BE2C (cell line): ENCODE measurements at places on chromosomes 3 and 15.
A peak's percentile ranks its signal among the peaks of the same experiment; 100 is the strongest.

GRCh38 chr15:91668370-91668769, 185.1 kb upstream of the SLCO3A1 start:
- DNase-seq: no peak

DNA sequence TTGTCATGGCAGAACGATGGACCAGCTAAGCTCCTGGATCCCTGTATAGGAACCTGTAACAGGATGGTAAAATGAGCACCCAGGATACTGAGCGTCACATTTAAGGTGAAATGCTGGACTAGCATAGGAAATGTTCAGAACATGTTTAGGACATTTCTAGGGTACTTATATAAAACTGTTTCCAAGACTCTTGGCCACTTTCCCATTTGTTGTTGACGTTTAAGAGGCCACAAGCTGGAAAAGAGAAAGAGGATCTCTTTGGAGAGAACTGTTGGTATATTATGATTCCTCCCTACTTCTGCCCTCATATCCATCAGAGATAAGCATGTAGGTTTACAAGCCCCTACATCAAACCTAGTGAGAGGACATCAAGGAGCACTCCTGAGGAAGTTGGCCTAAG, 57.5 kb downstream of the SCN11A start:
- no peak for DNase-seq

DNA sequence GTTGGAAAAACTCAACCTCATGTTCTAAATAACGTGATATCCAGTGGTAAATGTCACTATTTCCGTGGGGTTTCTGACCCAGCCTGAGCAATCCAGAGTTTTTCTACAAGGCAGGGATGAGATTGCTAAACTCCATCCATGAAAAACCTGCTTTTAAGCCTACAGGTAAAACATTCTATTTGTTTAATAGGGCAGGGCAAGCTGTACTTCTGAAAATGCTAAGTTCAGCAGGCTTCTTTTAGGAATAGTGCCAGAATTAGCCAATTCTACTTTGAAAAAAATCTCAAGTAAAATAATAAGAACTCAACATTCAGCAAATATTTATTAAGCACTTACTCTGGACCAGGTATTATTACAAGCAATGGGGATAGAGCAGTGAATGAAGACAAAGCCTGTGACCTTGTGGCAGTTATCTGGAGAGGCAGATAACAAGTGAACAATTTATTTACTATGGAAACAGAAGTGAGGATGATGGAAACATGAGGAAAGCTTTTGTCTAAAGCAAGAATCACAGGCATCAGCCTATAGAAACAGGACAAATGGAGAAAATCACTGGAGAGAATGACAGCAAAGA, 13.3 kb downstream of the RPSA start:
- no peak for DNase-seq

GRCh38 chr3:156558389-156558788, 3.5 kb upstream of the SSR3 start:
- peak; percentile 40 for DNase-seq

DNA sequence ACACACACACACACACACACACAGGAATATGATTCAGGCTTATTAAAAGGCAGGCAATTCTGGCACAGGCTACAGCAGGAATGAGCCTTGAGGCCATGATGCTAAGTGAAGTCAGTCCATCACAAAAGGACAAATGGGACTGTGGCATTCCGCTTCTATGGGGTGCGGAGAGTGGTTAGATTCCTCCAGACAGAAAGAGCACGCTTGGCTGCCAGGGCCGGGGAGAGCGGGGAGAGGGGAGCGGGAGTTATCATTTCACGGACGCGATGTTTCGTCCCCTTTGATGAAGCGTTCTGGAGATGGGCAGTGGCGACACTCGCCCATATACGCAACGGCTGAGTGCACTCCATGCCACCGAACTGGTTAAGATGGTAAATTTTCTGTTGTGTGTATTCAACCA, 58.5 kb upstream of the FAM174B start:
- DNase-seq: peak; percentile 48

- DNase-seq: no peak
Observed at GRCh38 chr15:89799918-89800498, 14.6 kb downstream of the ANPEP start.

DNA sequence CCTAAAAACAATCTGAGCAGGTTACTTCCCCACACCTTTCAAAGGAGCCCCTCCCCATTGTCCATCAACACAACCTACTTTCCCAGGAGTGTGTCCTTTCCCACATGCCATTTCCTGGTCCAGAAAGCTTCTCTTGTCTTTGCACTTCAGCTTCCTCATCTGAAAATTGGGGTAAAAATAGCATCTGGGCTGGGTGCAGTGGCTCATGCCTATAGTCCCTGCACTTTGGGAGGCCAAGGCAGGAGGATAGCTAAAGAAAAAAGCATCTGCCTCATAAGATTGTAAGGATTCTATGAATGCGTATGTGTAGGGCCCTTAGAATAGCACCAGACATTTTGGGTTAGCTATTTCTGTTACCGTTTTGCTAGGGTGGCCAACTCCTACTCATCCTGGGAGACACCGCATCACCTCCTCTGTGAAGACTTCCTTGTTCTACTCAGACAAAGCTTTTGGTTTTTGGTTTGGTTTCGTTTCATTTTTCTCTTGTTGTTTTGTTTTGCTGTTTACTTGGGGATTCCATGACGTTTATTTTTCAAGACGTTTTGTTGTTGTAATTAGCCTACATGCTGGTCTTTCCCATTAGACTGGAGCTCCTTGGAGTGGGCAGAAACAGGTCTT, 224.4 kb upstream of the TLE3 start:
- DNase-seq: no peak

GRCh38 chr3:40243056-40243455, 66.5 kb upstream of the EIF1B start:
- no peak for DNase-seq

DNA sequence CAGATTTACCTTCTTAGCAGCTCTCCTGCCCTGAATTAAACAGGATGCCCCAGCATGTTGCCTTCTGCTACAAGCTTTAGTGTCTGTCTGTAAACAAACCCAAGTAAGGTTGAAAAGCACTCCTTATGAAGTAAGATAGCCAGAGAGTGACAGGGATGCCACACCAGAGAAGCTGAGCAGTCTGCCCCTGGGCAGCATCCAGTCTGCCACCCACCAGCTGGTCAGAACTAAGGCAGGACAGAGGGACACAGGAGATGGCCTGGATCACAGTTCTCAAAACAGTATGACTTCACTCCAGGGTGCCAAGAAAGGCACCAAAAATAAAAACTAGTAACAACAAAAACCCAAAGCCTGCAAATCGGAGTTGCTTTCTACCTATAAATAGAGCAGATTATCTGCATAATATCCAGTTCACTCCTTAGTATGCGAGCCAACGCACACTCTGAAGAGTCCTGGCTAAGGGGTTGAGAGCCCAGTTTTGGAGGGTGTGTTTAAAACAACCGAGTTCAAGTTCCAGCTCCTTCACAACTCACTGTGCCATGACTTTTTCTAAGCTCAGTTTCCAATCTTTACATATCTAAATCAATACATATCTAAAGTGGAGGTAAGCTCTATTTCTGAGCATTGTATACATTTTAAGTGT, 198.9 kb downstream of the KCNMB2 start:
- DNase-seq: no peak

GRCh38 chr3:72976281-72976741, 20.3 kb upstream of the PPP4R2 start:
- no peak for DNase-seq

- DNase-seq: no peak
Observed at GRCh38 chr3:195595785-195596531, 12.2 kb upstream of the APOD start.

- no peak for DNase-seq
Observed at GRCh38 chr3:87867001-87867400, 191.8 kb downstream of the CGGBP1 start.

- no peak for DNase-seq
Observed at GRCh38 chr15:34886134-34886533, 83.4 kb downstream of the AQR start.

GRCh38 chr3:12303534-12303933, 14.7 kb downstream of the PPARG start:
- DNase-seq: no peak

GRCh38 chr15:92603743-92604470, 51.7 kb downstream of the FAM174B start:
- DNase-seq: no peak

- DNase-seq: no peak
Observed at GRCh38 chr15:69576948-69577351, 124.3 kb downstream of the RPLP1 start.

DNA sequence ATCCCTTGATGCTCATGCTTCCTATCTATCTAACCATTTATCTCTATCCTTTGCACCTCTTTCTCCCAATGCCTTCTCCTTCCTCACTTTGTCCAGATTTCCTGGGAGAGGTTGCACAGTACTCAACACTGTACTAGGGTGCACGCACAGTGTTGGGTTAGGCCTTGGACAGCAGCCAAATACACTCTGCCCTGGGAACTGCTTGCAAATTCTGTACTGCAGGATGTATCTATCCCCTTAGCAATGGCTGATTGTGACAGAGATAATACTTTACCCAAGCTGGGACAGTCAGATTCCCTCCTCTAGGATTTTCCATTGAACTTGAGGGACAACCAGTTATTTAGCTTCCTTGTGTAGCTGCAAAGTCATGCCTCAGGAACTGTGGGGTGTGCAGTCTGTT, 113.3 kb downstream of the IL20RB start:
- DNase-seq: no peak

DNA sequence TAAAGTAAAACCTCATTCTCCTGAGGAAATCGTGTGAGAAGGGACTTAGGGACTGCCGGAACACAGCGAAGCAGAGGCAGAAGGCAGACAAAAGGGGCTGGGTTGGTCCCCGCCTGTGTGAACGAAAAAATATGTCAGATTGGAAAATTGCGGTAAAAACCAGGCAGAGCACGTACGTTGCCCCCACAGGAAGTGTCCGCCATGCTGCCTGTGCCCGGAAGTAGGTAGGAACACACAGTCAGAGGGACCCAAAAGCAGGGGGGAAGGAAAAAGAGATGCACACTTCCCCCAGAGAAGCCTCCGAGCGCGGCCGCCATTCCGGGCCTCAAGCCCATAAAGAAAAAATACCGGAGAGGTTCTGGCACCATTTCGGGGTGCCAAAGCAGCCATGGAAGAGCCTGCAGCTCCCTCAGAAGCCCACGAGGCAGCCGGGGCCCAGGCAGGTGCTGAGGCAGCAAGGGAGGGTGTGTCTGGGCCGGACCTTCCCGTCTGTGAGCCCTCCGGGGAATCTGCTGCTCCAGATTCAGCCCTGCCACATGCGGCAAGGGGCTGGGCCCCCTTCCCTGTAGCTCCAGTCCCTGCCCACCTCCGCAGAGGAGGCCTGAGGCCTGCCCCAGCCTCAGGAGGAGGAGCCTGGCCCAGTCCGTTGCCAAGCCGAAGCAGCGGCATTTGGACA, at the start of gene MKRN3:
Gene MKRN3, plus strand, starts transcription at position 280 of the 676 bp plus-strand sequence. Its CDS starts 109 bp downstream, at position 389.
- no peak for DNase-seq

- DNase-seq: no peak
Observed at GRCh38 chr3:68893600-68894239, 38.6 kb downstream of the TAFA4 start.

- DNase-seq: no peak
Observed at GRCh38 chr3:123757281-123757940, 126.7 kb downstream of the MYLK start.

- no peak for DNase-seq
Observed at GRCh38 chr3:53726643-53727042, 119.6 kb downstream of the CHDH start.

DNA sequence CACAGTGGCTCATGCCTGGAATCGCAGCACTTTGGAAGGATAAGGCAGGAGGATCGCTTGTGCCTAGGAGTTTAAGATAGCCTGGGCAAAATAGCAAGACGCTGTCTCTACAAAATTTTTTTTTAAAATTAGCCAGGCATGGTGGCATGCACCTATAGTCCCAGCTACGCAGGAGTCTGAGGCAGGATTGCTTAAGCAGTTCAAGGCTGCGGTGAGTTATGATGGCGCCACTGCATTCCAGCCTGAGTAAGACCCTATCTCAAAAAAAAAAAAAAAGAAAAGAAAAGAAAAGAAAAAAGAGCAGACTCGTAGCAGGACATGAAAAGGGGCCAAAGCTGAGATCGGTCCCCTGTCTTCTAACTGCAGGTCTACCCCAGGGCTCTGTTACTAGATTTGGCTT, 18.9 kb downstream of the SRGAP3 start:
- no peak for DNase-seq

- no peak for DNase-seq
Observed at GRCh38 chr3:166304584-166304983, 467.4 kb upstream of the BCHE start.

GRCh38 chr3:179446501-179446900, 4.8 kb downstream of the GNB4 start:
- DNase-seq: no peak

DNA sequence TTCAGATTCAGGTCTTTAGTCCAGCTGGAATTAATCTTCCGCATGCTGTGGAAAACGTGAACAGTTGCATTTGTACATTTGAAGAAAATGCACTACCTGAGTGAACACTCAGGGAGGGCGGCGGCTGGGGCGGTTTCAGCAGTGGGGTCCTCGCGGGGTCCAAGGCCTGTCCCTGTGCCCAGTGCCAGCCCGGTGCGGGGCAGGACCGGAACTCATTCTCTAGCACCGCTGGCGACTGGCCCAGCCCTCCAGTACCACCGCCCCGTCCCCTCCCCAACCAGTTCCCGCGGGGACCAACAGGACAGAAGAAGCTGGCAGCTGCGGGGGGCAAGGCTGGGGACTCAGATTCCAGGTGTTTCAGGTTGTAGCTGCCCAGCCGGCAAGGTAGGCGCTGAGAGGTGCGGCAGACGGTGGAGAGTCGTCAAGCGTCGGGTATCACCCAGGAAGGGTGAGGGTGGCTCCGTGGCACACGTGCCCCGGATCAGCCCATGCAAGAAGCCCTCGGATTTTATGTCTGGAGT, 72.2 kb upstream of the ARNT2 start:
- DNase-seq: no peak

DNA sequence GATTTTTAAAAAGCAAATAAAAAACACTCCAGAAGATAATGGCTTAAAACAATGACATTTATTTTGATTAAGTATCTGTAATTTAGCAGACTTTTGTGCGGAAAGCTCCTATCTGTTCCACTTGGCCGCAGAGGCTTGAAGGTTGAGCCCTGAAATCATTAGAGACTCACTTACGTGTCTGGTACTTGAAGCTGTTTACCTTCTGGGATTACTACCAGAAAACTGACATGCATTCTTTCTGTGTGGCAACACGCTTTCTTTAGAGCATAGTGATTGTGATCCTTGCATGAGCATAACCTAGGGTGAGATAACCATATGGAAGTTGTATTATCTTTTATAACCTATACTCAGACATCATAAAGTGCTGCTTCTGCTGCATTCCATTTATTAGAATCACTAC, 298.5 kb downstream of the SI start:
- DNase-seq: no peak

- no peak for DNase-seq
Observed at GRCh38 chr3:176581589-176581988, 615.7 kb downstream of the TBL1XR1 start.

DNA sequence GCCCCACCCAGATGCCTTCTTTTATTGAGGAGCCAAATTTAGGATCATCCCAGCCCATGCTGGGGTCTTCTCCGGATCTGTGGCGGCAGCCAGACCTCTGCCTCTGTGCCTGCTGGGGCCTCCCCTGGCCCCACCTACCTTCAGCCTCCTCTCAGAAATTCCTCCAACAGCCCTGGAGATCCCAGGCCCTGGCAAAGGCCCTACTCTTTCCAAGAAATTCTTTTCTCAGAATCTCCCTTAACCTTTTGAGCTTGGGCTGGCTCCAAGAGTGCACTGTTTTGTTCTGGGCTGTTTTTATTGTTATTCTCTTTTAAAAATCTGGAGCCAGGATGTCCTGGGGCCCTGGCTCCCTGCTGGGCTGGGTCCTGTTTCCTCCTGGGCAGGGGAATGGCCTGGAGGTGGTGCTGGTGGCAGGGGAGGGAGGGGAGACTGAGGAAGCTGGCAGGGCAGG, 57.8 kb downstream of the GRIP2 start:
- no peak for DNase-seq

- DNase-seq: no peak
Observed at GRCh38 chr3:48762816-48763215, 45.8 kb upstream of the IP6K2 start.
